Stimulated activated CD4-positive, alpha-beta T cell treated with anti-CD3 and anti-CD28 coated beads, Interleukin-12 subunit alpha, Interleukin-12 subunit beta, amount 100 ng/mL, for 48 hours (primary cell): ENCODE measurements at places on chromosomes 11 and 22.

DNA sequence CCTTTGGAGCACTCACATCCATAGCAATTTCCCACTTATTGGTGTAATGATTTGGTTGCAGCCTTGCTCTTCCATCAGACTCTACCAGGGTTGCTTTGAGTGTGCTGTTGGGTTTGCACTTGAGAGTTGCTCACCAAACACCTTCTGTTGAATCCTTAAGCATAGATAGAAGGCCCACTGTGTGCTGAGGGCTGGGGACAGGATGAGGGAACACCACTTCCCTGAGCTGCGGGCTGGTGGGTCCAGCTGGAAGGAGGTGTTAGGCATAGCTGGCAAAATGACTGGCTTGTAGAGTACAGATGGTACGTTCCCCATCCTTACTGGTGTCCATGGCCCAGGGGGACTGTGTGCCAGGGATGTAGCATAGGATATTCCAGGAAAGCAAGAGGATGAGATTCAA lies 3.9 kb downstream of the PRDM11 start:
- DNase-seq = no peak

- no peak for DNase-seq
These were observed 41.8 kb upstream of the ACCSL start for GRCh38 chr11:44005956-44006355.

- DNase-seq = no peak
These were observed 679 bp downstream of the SPCS2 start for GRCh38 chr11:74949753-74950137.

DNA sequence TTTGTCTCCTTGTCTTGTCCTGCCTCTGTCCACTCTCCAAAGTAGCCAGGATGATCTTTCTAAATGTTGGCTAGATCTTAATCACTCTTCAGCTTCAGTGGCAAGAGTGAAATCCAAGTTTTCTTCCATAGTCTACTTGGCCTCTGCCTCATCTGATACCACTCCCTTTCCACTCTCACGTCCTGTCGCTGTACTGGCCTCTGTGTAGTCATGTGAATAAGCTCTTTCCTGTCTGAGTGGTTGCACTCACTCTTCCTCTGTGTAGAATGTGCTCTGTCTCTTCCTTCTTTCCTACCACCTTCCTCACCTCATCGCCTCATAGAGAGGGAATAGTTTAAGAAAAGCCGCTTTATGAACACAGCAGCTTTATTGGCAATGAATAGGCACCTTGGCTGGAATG lies 86.5 kb downstream of the WNT11 start:
- no peak for DNase-seq

DNA sequence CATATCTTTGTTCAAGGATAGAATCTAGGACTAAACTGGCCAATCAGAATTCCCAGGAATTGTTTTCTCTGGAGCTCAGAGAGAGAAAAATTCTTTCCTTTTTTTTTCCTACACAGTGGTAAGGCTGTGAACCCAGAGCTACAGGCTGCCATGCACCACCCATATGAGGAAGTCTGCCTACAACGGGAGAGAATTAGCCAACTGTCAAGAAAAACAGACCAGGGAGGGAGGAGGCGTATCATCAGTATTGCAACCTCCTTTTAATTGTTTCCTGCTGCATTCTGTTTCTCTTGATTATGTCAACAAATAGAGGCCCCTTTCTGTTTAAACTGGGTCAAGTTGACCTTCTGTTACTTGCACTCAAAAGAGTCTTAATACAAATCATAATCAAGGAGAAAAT lies 176.5 kb upstream of the UBASH3B start:
- no peak for DNase-seq

- DNase-seq = no peak
These were observed 112.7 kb upstream of the SLC5A12 start for GRCh38 chr11:26834601-26835000.

DNA sequence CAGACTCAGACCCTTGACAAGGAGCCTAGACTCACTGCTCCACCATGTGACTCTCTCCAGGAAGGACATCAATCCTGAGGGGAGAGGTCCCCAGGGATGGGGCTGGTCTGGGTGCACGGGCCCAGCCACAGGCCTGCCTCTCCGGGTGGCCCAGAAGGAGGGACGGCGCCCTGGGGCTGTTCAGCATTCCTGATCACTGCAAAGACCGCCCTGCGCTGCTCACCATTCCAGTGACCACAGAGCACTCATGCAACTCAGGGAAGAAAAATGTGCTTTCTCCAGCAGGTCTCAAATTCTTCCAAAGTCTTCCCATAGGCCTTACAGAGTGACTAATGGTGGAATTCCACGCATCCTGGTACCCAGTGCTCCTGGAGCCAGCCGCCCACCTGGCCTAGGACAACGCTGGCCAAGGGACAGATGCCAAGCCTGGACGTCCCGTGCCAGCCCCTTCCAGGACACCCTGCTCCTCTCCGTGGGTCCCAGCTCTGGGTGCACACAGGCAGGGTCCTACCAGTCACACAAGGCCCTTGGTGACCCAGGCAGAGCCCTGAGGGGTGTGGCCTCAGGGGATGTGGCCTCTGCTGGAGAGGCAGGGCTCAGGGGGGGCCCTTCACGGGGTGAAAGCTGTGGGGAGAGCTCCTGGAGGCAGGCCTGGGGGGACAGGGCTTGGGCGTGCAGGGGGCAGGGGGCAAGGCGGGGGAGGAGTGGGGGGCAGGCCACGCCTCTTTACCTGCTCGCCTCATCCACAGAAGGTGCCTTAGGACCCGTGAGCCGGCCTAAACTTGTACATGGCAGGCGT lies 178.8 kb downstream of the IGLL1 start:
- no peak for DNase-seq

DNA sequence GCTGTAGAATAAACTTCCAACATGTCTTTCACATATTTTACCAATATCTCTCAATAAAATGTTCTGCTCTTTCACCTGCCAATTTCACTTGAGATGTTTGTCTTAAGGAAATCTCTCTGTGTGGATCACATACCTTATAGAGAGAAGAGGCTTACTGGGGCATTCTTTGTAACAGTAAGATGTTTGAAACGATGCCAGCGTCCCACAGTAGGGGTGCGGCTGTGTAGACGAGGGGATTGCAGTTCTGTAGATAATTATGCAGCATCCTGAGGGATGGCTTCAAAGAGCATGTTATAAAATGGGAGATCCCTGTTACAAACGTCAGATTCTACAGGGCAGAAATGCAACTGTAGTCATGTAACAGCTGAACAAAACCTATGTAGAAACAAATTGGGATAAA lies 200.0 kb downstream of the TBC1D22A start:
- DNase-seq = no peak

DNA sequence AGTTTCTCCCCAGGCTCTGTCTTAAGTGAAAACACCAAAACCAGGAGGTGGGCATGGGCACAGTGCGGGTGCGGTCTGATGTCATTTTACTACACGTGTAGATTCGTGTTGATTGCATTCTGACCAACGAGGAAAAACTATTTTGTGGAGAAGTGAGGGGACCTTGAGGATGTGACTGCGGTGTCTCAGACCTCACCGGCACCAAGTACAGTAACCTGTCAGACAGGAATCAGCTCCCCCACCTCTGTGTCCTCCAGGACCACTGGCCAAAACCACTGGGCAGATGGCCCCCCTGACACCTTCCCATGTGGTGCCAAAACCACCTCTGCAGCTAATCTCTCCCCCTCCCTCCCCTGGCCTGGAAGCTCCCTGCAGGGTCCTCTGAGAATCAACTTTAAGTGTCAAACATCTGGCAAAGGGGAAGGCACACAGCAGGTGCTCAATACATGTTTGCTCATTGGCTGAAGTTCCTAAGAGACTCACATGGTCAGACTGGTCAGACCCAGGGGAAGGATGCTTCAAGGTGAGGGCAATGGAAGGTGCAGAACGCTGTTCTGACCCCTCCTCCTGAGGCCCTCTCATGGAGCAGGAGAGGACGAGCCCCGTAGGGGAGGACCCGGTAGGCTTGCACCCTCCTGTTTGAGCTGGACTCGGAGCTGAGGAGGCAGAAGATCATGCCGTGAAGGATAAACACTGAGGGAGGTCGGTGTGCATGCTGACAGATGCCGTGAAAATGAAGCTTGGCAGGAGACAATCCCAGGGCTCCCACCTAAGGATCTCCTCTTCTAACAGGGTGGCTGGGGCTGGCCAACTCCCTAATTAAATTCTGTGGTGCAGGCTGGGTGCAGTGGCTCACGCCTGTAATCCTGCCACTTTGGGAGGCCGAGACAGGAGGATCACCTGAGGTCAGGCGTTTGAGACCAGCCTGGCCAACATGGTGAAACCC lies 129.9 kb downstream of the MPPED1 start:
- DNase-seq = no peak

DNA sequence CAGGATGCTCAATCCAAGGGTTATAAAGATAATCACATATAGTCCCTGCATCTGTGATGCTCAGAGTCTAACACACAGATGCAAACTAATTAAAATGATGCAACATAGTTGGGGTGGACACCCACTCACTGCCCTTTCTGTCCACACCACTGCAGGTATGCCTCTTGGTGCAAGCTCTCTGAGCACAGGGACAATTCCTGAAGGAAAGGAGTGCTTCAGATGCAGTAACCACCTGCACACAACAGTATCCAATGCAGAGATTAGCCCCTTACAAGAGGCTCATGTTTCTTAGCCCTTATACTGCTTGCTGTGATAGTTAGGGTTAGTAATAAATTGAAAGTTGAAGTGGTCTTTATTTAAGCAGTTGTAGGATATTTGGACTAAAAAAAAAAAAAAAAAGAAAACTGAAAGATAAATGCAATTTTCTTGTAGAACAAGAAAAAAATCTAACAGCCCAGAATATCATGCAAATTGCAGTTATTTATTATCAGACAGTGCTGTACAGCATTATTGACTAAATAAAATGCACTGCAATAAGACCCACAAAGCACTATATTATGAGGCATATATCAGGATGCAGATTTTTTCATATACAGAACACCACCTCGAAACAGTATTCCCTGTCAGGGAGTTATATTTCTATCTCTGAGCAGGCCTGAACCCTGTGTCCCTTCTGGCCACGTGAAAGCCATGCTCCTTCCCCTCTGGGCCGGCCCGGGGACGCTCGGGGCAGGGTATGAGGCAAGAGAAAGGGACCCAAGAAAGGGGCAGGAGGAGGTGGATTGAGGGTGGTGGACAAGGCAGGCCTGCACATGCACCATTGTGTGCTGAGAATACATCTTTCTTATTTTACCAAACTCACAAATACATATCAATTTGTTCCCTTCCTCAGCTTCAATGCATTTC lies 260.2 kb downstream of the OPCML start:
- no peak for DNase-seq

DNA sequence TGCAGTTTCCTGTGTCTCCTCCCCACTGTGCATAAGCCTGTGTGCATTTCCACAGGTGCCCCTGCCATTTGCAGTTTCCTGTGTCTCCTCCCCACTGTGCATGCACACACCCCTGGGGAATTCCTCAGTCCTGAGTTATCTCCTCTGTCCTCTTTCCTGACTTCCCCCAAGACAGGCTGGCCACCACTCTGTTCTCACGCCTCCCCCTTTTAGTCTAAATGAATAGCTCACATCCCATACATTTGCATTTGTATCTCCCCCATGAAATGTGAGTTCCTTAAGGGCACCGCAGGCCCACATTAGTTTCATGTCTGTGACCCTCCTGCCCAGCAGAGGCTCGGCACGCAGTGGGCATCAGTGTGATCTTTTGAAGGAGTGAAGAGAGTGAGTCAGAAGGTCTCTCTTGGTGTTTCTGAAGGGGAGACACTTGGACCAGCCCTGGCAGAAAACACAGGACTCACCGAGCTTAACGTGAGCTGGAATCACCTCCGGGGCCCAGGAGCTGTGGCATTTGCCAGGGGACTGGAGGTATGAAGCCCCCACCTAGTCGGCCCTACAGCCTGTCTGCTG lies 6.2 kb downstream of the LRRC74B start:
- DNase-seq = no peak

DNA sequence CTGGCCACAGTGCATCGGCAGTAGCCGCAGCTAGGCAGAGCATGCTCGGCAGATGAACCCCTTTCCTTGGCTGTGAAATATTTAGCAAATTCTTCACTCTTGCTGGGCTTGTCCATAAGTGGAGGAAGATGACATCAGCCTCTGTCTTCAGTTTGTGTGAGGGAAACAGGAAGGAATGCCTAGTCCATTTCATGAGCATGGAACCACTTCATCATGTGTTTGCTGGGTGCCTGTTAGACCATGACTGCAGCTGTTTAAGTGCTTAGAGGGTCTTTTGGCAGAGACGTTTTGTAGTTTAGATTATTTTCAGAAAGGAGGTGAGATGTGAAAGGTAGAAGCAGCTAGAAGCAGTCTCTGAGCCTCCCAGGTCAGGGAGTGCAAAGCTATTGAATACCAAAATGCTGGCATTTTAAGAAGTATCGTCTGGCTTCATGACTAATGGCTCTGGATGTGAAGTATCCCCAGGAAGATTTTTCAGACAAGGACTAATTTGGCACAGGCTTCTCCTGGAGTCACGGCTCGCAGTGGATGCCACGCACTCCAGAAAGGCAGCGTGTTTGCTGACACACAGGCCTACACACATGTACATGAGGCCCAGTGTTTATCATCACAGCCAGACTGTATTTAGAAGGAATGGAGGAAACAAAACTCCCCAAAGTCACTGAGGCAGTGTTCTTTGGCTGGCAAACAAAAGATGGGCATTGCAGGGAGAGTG lies 43.1 kb upstream of the GRAMD1B start:
- no peak for DNase-seq

- no peak for DNase-seq
These were observed 39.6 kb downstream of the ARRB1 start for GRCh38 chr11:75311858-75312288.

GRCh38 chr22:35376728-35377472 lies 4.0 kb upstream of the HMOX1 start:
- no peak for DNase-seq

- DNase-seq = no peak
These were observed 63.6 kb downstream of the NFAM1 start for GRCh38 chr22:42368379-42369249.

DNA sequence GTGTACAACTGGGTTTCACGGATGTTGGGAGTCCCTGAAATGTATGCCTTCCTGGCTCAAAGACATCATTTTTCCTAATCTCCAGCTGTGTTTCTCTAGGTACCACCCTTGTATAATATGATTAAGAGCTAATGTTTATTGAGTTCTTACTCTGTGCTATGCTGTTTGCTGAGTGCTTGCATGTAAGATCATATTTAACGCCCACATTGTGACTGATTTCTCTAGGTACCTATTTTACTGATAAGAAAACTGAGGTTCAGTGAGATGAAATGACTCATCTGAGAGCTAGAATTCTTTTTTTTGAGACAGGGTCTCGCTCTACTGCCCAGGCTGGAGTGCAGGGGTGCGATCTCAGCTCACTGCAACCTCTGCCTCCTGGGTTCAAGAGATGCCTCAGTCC lies 42.6 kb downstream of the FAM227A start:
- DNase-seq = no peak

DNA sequence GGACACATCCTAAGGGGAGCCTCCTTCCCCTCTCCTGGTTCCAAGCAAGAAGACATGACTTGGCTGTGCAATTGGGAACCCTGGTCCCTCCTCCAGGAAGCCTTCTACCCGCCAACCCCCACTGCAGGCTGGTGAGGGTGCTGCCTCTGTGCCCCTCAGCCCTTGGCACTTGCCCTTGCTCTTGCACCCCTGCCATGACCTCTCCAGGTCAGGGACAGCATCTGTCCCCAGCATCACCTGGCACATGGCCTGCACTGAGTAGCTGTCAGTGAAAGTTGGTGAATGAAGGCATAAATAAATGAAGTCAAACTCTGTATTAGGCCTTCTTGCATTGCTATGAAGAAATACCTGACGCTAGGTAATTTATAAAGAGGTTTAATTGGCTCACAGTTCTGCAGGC lies 1.9 kb upstream of the GTSE1 start:
- DNase-seq = no peak
